ENCODE measurements at places on chromosomes 1 and 21.

DNA sequence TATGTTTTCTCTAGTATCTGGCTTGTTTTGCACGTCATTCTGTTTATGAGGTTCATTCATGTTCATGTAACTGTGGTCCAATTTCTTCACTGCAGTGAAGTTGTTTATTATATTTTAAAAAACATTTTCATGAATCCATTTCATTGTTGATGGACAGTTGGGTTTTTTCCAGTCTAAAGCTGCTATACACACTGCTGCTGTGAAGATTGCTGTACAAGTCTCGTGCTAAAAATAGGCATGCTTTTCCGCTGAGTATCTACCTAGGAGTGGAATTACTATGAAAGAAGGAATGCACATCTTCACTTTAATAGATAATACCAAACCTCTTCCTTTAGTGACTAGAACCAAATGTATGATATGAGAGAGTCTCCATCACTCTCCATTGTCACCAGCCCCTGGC is 49.0 kb upstream of the ETS2 start:
- no peak for DNase-seq
- H3K27ac ChIP-seq, result no peak overlapping the region
- H3K4me3 ChIP-seq, result no peak overlapping the region
- peaks cover 3% of the 10 kb centered on the region for H3K27me3 ChIP-seq
- H3K4me1 ChIP-seq, result peaks cover 8% of the 10 kb centered on the region

GRCh38 chr21:42315296-42315891 is at the start of gene TFF3:
Gene TFF3, minus strand, starts transcription at chr21:42315409. Its CDS starts 35 bp downstream, at chr21:42315374.
- no peak for DNase-seq
- peaks cover 4% of the 10 kb centered on the region for H3K4me1 ChIP-seq
- no peaks in the 10 kb centered on the region for H3K36me3 ChIP-seq
- no peak within 1 kb of the TSS for H3K4me3 ChIP-seq

- no peak for DNase-seq
- H3K4me3 ChIP-seq, result no peak overlapping the region
- H3K4me1 ChIP-seq, result peaks cover 3% of the 10 kb centered on the region
- H3K27me3 ChIP-seq, result peaks cover 21% of the 10 kb centered on the region
- H3K36me3 ChIP-seq, result no peaks in the 10 kb centered on the region
These were observed 54.9 kb downstream of the OPTC start for GRCh38 chr1:203548892-203549291.

DNA sequence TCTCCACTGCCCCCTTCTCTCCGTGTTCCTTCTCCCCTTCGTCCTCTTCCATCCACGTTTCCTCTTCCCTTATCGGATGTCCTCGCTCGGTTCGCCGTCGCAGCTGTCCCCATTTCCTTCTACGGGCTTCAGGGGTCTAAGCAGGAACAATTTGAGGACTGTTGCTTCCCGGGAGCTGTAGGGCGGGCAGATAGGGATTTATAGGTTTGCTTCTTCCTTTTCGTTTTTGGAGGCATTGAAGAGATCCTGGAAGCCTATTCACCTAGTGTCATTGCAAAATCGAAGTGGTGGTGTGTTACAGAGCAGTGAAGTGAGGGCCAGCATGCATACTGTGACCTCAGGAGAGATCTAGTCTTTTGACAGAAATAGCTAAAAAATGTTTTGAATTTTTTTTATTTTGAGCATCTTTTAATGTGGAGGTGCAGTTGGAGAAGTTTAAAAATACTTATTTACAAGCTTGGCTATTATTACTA is 897 bp downstream of the ZYG11B start:
- H3K36me3 ChIP-seq, result peaks cover 2% of the 10 kb centered on the region
- DNase-seq, result no peak
- H3K4me1 ChIP-seq, result peaks cover 24% of the 10 kb centered on the region

DNA sequence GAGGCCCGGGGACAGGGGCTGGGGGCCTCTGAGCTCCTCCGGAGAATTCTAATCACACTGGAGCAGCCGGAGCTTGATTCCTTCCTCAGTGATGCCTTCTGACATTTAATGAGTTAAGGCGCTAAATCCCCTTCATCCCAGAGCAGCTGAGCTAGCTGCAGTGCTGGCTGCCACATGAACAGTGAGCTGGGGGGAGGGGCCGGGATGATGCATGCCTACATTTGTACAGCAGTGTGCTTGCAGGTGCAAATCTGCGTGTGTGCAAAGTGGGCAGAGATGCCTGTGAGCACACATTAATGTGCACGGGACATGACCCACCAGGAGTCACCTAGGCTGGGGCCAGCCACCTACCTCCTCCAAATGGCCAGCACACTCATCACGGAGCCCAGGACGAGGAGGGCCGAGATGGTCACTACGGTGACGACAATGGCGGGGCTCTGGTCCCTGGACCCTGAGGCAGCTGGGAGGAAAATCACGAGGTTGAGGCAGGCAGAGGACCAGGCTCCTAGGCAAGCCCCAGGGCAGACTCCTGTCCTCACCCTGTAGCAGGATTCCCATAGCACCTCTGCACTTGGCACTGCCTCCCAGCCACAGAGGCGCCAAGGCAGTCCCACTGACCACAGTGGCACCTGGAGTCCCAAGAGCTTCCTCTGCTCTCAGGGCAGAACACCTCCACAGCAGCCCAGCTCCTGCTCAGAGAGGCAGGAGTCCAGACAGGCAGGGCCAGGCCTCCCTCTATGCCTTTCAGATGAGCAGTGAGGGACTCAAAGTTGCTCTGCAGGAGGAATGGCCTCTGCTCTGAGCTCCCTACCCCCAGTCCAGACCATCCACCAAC is 34.7 kb downstream of the CDCA8 start:
- no peak overlapping the region for H3K27ac ChIP-seq
- no peaks in the 10 kb centered on the region for H3K4me1 ChIP-seq
- no peak for DNase-seq
- peaks cover 43% of the 10 kb centered on the region for H3K27me3 ChIP-seq
- no peak overlapping the region for H3K4me3 ChIP-seq

DNA sequence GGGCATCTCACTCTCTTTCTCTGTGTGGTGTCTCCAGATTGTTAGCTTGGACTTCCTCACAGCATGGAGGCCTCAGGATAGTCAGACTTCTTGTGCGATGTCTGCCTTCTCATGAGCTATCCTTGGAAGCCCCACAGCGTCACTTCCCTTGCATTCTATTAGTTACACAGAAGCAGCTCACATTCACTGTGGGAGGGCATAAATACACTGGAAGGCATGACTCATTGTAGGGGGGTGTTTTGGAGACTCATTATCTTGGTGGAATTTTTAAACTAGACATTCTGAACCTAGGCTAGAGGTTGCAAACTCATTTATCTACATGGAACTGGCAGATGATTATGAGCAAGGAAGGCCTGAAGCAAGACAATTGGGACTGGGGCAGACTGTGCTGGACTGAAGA is 21.4 kb upstream of the FASLG start:
- peak overlapping the region; percentile 45 for H3K27ac ChIP-seq
- no peaks in the 10 kb centered on the region for H3K27me3 ChIP-seq
- H3K4me1 ChIP-seq, result peaks cover 55% of the 10 kb centered on the region
- H3K36me3 ChIP-seq, result peaks cover 5% of the 10 kb centered on the region

GRCh38 chr1:3657578-3658230 is 5.4 kb downstream of the TP73 start:
- H3K27me3 ChIP-seq, result peaks cover 46% of the 10 kb centered on the region
- no peak for DNase-seq
- H3K4me1 ChIP-seq, result peaks cover 2% of the 10 kb centered on the region

DNA sequence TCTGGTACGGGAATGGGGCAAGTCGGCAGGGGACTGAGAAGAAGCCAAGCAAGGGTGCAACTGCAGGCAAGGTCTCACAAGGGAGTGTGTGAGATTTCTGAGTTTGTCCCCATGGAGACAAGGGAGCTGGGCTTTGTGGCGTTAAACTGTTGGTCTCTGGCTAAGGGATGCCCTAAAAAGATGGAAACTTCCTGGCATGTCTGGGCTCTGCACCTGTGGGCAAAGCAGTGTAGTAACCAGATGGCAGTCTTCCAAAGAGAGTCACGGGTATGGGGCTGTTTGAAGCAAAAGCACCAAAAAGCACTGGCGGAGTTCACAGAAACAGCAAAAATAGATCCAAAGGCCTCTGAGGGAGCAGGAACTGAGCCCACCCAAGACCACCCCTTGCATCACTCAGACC is 104.8 kb upstream of the SLC44A3 start:
- no peak for DNase-seq
- peaks cover 6% of the 10 kb centered on the region for H3K4me1 ChIP-seq
- no peak overlapping the region for H3K4me3 ChIP-seq
- H3K36me3 ChIP-seq, result no peaks in the 10 kb centered on the region
- peaks cover 19% of the 10 kb centered on the region for H3K27me3 ChIP-seq
- no peak overlapping the region for H3K27ac ChIP-seq

GRCh38 chr1:61318319-61319125 is 236.2 kb downstream of the NFIA start:
- no peaks in the 10 kb centered on the region for H3K27me3 ChIP-seq
- no peak overlapping the region for H3K27ac ChIP-seq
- H3K4me3 ChIP-seq, result no peak overlapping the region
- H3K4me1 ChIP-seq, result peaks cover 7% of the 10 kb centered on the region
- no peak for DNase-seq

DNA sequence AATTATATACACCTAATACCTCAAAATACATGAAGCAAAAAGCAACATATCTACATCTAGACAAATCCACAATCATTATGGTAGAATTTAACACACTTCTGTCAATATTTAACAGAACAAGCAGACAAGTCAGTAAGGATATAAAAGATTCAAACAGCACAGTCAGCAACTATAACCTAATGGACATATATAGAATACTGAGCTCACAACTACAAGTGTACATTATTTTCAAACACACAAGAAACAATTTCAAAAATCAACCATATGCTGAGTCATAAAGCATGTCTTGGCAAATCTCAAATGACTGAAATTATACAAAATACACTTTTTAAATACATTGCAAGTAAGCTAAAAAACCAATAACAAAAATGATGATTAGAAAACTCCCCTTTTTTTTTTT is 178.0 kb downstream of the TOMM20 start:
- DNase-seq, result no peak
- H3K27ac ChIP-seq, result no peak overlapping the region
- no peak overlapping the region for H3K4me3 ChIP-seq
- H3K4me1 ChIP-seq, result peaks cover 14% of the 10 kb centered on the region
- H3K27me3 ChIP-seq, result no peaks in the 10 kb centered on the region
- peaks cover 8% of the 10 kb centered on the region for H3K36me3 ChIP-seq

DNA sequence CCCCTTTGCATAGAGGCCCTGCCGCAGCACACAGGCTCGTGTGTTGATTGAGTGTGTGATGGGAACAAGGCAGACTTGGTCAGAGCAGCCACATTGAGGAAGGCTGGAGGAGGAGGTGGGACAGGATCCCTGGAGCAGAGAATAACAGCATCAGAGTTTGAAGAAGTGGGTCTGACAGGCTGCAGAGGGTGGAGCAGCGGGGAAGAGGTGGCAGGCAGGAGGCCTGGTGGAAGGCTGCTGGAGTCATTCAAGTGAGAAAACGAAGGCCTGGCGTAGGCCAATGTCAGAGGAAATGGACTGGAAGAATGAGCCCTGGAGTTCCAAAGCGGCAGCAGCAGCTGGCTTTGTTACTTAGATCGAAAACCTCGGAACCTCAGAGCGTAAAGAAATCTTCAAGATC is 115.0 kb upstream of the GRIK3 start:
- DNase-seq, result no peak
- no peaks in the 10 kb centered on the region for H3K4me1 ChIP-seq
- no peaks in the 10 kb centered on the region for H3K36me3 ChIP-seq
- H3K27ac ChIP-seq, result no peak overlapping the region
- no peak overlapping the region for H3K4me3 ChIP-seq
- H3K27me3 ChIP-seq, result peaks cover 8% of the 10 kb centered on the region

DNA sequence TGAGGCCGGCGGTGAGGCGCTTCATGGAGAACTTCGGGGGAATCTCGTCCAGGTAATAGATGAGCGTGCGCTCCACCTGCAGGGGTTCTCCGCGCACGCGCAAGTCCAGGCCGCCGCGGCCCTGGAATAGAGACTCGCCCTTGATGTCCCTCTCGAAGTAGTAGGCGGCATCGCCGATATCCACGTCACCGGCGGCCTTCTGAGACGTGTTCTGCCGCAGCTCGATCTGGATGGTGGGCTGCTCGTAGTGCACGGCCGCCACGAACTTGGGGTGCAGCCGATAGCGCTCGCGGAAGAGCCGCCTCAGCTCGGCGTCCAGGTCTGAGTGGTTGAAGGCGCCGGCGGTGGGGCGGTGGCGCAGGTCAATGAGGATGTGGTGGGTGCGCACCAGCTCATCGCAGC is 726 bp downstream of the TACSTD2 start:
- H3K27me3 ChIP-seq, result peaks cover 84% of the 10 kb centered on the region
- no peak overlapping the region for H3K27ac ChIP-seq
- peak overlapping the region; percentile 75 for H3K4me3 ChIP-seq
- peaks cover 2% of the 10 kb centered on the region for H3K36me3 ChIP-seq
- DNase-seq, result peak; percentile 43
- H3K4me1 ChIP-seq, result peaks cover 23% of the 10 kb centered on the region

DNA sequence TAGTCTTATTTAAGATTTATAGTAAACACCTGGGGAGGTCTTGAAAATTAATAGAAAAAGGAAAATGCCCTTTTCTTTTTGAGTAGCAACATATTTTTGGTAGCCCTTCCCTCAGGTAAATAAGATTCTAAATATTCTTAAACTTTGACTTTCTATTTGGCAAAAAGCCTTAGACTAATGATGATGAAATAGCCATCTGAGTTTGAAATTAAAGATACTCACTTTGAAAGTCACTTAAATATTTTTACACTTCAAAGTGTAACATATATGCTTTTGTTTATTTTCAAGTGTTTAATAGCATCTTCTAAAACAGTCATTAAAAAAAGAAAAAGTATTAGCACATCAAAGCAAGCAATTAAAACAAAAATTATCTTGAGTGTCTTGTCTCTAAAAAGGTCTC is 135.1 kb downstream of the NEK7 start:
- DNase-seq, result no peak
- H3K27ac ChIP-seq, result no peak overlapping the region
- H3K36me3 ChIP-seq, result peaks cover 11% of the 10 kb centered on the region
- H3K4me3 ChIP-seq, result no peak overlapping the region

DNA sequence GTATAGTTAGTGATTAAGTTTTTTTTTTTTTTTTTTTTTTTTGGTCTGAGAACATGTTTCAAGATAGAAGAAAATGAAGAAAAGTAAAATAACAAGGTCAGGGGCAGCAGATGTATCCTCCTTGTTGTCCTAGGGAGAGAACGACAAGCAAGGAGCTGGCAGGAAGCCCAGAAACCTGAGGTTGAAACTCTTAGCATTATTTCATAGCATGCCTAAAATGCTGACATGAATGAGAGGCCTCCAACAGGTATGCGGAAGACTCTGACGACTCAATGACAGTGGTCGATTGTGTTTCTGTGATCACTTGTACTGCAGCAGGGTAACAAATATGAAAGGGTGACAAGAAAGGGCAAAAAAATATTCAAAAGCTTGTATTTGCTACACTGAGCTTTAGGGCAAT is 415.9 kb downstream of the PLA2G4A start:
- DNase-seq, result no peak
- H3K36me3 ChIP-seq, result no peaks in the 10 kb centered on the region
- no peaks in the 10 kb centered on the region for H3K4me1 ChIP-seq
- H3K27ac ChIP-seq, result no peak overlapping the region
